ENCODE measurements at places on chromosomes 12 and 14.

DNA sequence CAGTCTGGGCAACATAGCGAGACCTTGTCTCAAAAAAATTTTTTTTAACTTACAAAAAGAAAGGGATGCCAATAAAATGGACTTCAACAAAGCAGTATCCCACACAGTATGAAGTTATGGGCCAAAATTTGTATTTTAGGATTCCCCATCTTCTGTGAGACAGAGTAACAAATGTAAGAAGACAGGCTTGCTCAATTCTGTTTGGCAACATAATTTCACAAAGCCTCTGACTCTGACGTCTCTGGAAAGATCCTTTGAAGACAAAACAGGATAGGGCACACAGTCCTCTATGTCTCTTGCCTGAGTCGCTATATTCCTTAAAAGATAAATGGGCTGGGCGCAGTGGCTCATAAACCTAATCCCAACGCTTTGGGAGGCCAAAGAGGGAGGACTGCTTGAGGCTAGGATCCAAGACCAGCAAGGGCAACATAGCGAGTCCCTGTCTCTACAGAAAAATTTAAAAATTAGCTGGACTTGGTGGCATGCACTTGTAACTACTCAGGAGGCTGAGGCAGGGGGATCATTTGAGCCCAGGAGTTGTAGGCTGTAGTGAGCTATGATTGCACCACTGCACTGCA is 1.1 kb upstream of the HOMEZ start:
- no peak for DNase-seq

- no peak for DNase-seq
Observed at GRCh38 chr14:89060191-89060590, 235.7 kb downstream of the TTC8 start.

GRCh38 chr12:52525661-52526499 is 5.7 kb upstream of the KRT5 start:
- no peak for DNase-seq

DNA sequence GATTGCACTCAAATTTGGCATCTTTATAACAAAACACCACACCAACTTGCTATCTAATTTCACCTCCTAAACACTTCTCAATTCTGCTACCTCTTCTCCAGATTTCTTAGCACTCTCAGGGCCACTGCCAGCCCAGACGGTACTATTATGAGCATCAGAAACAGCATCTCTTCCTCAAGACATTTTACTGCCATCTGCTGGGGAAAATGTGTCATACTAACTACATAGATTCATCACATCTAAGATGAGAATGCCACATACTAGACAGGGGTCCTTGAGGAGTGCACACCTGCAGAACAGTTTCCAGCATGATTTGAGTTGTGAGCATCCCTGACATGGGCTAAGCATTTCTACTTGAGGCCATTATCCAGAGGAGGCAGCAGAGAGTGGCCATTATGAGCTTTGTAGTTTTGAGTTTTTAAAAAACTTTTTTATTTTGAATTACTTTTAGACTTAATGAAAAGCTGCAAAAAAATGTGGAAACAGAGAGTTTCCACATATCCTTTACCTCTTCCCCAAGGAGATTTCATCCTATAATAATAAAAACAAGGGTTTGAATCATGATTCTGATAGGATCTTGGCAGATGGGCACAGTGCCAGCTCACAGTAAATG is 15.1 kb upstream of the GRIP1 start:
- DNase-seq, result peak; percentile 4

GRCh38 chr14:37559386-37559785 is 35.7 kb downstream of the FOXA1 start:
- no peak for DNase-seq

DNA sequence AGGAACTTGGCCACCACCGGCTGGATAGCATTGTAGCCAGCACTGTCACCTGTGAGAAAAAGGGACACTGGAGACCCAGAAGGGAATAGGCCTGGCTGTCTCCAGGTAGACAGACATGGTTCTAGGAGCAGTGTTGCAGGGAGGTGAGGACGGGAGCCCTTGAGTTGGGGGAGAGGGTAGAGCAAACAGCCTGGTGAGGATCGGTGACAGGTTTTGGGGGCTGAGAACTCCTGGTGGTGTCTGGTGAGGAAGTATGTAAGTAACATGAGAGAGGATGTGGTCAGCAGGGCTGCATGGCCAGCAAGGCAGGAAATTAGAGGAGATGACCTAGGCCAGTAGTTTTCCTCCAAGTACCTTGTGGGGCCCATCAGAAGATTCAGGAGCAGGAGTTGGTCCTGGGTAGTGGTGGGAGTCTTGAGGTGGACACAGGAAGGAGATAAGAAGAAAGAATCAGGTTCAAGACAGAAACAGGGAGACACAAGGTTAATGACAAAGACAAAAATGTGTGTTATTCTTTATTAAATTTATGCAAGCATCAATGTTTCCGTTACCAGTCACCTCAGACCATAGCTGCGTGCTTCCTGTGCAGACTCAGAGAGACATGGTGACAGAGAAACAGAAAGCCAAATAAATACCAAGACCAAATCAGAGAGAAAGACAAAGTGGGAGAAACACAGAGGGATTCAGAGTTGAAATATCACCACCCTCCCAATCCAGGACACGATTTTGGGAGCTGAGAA is at the start of gene ARHGAP9:
Gene ARHGAP9 (minus strand): TSS at position 491 of the 740 bp plus-strand sequence. CDS start 460 bp downstream, at position 31.
- no peak for DNase-seq

- no peak for DNase-seq
Observed at GRCh38 chr12:121748571-121749265, 36.2 kb downstream of the TMEM120B start.

DNA sequence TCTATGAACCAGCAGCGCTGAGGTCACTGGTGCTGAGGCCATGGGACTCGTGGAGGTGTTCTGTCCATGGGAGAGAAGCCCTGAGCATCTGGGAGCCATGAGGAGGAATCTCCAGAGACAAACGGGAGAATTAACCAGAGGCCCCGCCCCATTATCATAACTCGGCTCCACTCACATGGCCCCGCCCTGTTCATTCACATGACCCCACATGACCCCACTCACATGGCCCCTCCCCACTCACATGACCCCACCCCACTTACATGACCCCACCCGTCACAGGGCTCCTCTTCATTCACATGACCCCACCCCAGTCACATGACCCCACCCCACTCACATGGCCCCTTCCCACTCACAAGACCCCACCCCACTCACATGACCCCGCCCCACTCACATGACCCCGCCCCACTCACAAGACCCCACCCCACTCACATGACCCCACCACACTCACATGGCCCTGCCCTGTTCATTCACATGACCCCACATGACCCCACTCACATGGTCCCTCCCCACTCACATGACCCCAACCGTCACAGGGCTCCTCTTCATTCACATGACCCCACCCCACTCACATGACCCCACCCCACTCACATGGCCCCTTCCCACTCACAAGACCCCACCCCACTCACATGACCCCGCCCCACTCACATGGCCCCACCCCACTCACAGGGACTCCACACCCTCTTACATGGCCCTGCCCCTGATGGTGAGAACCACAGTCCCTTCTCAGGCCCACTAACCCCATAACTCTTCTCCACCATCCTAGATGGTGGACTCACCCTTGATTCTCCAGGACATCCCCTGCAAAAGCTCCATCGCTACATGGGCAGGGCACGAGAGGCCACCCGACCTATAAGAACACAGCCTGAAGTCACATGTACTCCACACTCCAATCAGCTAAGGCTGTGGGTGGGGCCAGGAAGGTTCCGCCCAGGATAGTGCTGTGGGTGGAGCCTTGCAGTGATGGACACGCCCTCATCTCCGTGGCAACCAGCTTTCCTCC is 151.1 kb upstream of the SFSWAP start:
- no peak for DNase-seq

- DNase-seq, result peak; percentile 85
Observed at GRCh38 chr14:34982421-34983147, at the start of gene SRP54. Gene SRP54, plus strand, starts transcription at chr14:34982992. Its CDS starts 13,718 bp downstream, at chr14:34996710.

DNA sequence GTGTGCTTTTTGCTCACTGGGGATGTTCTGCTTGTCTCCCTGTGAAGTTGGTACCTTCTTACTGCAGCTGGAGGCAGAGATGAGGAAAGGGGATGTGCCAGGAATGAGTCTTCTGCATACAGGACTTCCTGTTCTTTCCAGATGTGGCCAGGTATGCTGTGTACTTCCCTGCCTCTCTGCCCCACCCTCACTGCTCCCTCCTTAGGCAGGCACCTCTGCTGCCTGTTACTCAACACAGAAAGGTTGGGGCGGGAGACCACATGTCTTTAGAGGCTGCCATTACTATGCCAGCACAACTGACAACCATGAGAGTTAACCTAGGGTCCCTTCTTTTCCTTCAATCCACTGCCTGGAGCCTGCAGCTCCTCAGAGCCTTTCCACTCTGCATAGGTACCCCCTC is 2.0 kb upstream of the OAS3 start:
- no peak for DNase-seq

DNA sequence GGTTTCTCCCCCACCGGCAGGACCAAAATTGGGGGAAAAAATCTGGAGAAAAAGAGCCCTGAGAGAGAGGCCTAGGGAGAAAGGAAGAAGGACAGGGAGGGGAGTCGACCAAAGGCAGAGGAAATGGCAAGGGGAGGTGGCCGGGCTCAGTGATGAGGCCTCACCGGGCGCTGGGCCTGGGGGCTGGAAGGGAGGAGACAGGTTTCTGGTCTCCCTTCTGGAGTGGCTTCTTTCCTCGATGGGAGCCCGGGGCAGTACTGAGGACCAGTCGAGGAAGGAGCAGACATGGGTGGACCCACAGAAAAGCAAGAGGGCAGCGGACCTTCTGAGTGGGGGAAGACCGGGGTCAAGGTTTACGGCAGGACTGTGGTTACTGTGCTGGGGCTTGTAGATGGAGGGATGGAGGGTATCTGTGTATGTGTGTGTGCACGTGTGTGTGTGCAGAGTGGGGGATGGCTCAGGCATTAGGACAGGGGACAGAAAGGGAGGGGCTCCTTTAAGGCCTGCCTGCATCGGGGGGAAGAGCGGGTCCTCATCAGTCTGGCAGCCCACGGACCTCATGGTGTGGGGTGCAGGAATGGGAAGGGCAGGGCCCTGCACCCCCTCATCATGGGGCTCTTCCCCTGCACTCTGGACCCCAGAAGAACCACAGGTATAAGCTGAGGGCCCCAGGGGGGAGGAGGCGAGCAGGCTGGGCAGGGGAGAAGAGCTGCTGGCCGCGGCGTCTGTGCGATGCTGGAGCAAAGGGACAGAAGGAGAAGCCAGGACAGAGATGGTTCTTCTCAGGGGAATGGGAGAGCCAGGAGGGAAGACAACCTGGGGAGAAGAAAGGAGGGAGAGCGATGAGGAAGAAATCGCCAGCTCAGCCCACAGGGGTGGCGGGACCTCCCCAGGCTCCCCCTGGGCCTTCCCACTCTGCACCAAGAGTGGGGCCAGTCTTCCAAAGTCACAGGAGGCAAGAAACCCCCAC is 15.1 kb upstream of the RPLP0 start:
- DNase-seq, result no peak

DNA sequence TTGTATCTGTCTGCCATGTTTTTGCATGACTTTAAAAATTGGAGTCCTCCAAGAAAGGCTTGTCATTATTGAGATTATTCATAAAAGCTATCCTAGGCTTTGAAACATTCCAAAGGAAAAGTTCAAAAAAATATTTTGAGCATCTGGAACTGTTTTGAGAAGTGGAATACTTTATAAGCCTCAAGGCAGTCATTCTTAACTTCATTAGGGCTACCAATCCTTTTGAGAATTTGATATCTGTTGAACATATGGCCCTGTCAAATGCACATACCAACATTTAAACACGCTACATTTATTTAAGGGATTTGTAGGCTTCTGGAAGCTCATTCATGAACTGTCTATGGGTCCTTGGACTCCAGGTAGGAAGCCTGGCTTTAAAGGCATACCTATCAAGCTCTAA is 77.0 kb downstream of the TMEM117 start:
- no peak for DNase-seq

- no peak for DNase-seq
Observed at GRCh38 chr14:24883576-24883975, 166.4 kb downstream of the STXBP6 start.

GRCh38 chr14:51002406-51002999 is 58.2 kb upstream of the PYGL start:
- no peak for DNase-seq

- no peak for DNase-seq
Observed at GRCh38 chr14:94702629-94703028, 67.3 kb downstream of the GSC start.

DNA sequence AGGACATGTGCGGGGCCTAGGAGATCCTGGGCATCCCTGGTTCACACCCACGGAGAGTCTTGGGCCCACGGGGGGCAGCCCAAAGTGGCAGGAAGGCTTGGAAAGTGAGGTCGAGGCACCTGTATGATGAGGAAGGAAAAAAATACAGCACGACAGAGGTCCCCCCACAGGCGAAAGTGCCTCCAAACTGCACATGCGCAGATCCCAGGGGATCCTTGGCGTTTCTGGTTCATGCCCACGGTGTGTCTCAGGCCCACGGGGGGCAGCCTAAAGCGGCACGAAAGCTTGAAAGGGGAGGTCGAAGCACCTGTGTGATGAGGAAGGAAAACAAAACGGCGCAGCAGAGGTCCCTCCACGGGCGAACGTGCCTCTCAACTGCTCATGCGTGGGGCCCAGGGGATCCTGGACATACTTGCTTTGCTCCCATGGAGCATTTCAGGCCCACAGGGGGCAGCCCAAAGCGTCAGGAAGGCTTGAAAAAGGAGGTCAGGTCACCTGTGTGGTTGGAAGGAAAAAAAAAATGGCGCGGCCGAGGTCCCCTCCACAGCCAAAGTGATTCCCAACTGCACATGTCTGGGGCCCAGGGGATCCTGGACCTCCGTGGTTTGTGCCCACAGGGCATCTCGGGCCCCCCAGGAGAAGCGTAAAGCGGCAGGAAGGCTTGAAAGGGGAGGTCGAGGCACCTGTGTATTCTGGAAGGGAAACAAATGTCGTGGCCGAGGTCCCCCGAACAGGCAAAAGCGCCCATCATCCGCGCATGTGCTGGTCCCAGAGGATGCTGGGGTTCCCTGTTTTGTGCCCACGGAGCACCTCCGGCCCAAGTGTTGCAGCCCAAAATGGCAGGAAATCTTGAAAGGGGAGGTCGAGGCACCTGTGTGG is 582.6 kb downstream of the ALG10 start:
- no peak for DNase-seq

DNA sequence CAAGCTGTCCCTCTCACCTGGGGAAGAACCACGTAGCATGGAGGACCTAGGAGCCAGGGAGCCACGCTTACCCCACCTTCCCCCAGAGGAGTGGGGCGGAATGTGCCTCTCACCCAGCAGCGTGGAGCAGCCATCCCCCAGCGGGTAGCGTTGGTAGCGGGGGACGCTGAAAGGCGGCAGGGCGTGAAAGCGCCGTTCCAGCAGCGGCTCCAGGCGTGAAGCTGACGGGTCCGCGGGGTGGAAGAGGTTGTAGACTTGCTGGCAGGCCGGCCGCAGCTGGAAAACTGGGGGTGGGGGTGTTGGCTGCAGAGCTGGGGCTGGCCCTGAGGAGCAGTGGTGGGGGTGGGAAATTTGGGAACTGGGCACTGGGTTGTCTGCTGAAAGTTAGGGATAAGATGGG is 11.9 kb downstream of the ARL6IP4 start:
- DNase-seq, result no peak

DNA sequence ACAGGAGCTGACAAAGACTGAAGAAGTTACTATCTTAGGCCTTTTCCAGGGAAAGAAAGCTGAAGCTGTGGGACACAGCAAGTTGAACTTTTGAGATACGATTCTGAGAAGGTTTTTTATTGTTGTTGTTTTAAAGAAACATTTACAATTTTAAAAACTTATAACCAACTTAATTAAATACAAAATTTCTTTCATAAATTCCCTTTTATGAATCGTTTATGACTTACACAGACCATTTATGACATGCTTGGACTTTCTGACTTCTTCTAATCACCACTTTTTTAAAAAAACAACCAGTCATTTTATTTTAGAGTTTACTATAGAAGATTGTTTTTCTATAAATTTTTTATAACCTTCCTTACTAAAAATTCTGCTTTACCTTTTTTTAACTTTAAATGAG is 68.7 kb downstream of the DHRS2 start:
- DNase-seq, result no peak

- no peak for DNase-seq
Observed at GRCh38 chr12:63917864-63918799, 73.6 kb downstream of the SRGAP1 start.

Data from thoracic aorta (tissue), 2 donors.